ENCODE measurements at places on chromosomes 1 and 21. TPM values are rescaled to one million over a fixed set of nuclear protein-coding genes. Genes with fewer than 3 reads are reported as not detected.

The EPS8L3 gene
- not detected for total RNA-seq

The GJA8 gene
- not detected for total RNA-seq

The AXDND1 gene
- total RNA-seq, result not detected

The JMJD4 gene
- total RNA-seq, result 29.0 TPM

The KRTAP19-3 gene
- not detected for total RNA-seq

Data from endothelial cell of coronary artery (primary cell).